Naive B cell (primary cell): ENCODE measurements at places on chromosomes 7 and 10.

- DNase-seq: no peak
Observed at GRCh38 chr7:54090652-54091213, 451.4 kb upstream of the VSTM2A start.

- DNase-seq: no peak
Observed at GRCh38 chr10:10431422-10432066, 586.1 kb upstream of the CELF2 start.

- no peak for DNase-seq
Observed at GRCh38 chr10:35384265-35384868, 48.1 kb downstream of the CCNY start.

DNA sequence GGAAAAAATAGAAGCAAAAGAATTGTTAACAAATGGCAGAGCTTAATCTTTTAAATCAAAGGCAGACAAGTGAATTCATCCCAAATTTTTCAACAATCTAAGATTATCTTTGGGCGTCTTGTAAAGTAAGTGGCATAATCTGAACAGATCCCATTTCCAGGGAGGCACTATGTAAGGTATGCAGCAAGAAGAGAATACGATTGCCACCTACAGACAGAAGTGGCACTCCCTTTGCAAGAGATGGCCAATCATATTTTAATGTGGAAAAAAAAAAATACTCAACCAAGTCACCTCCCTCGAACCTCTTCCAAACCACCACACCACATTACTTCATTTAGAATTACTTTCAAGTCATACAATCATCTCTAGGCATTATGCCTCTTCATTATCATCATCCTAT lies 4.0 kb downstream of the GFRA1 start:
- no peak for DNase-seq

- no peak for DNase-seq
Observed at GRCh38 chr10:131724891-131725580, 175.8 kb upstream of the PPP2R2D start.

DNA sequence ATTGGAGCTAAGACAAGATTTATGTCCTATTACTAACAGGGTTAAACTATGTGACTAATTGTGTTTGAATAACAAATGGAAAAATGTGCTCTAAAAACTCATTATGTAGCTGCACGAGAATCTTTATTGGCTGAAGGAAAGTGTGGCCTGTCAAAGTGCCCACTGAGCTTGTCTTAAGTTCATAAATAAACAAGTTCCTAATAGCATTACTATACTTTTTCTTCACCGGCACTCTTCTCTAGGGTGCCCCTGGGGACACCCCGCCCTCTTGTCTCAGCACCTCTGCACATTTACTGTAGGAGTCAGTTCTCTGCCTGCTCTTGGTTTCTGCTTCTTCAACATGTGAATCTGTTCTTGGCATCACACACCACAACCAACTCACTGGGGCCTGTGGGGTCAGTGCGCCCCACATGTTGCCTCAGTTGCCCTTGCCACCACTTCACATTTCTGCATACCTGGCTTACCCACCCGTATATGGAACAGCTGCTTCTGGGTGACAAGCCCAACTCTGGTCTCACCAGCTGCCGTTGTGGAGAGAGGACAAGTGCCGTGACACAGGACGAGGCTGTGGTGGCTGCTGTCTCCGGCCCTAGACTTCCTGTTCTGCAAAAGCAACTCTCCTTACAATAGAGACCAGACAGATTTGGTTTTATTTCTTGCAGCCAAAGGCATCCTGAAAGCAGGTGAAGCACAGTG lies 96.3 kb upstream of the DDC start:
- DNase-seq: peak; percentile 34

DNA sequence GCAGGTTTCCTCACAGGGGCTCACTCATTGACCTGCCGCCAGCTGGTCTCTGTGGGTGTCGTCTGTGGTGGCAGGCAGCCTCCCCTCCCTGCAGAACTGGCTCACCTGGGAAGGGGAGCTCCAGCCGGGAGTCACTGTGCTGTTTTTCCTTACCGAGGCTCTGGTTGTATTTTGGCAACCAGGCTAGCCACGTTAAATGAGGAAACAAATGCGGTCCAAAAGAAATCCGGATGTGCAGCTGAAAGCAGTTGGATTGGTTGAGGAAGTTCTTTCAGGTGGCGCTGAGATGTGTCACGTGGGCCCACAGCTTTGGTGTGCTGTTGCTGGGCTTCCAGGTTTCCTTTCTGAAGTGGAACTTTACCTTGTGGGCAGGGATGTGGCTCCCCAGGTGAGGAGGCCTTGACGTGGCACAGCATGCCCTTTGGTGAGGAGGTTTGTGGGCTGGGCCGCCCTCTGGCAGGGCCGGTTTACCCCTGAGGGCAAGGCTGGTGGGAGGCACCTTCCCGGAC lies 14.2 kb downstream of the MTURN start:
- DNase-seq: peak; percentile 52

DNA sequence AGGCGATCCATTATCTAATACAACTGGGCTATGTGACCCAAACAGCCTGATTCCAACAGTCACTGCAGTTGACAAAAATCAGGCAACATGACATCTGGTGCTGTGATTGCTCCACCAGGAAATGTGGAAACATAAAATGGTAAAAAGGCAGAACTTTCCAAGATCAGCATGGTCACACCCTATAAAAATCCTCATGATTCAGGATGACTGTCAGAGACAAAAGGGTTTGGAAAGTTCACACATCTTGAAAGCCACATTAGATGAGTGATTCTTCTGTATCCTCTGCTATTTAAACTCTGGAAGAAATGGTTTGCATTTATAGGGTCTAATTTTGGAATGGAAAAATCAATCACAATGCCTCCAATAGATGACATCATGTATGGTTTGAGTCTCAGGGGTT lies 662.6 kb upstream of the IGFBP3 start:
- no peak for DNase-seq
